Activated T-cell treated with anti-CD3 and anti-CD28 coated beads, Interleukin-2, amount 50 U/mL, for 72 hours (primary cell): ENCODE measurements at places on chromosomes 3 and 15. TPM values are rescaled to one million over a fixed set of nuclear protein-coding genes. Genes with fewer than 3 reads are reported as not detected.

DNA sequence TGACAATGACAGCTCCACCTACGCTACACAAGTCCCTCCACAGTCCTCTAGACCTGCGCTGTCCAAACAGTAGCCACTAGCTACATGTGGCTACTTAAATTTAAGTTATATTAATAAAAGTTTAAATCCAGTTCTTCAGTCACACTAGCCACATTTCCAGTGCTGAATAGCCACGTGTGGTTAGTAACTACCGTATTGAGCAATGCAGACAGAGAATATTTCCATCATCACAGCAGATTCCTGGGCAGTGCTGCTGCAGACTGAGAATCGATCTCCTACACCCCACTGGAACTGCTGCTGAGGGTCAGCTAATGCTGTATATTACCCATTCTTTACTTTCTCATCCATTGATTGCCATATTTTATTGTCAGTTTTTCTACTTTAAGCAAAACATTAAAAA is 40.9 kb downstream of the HDC start:
- H3K4me3 ChIP-seq: no peak overlapping the region
- peaks cover 4% of the 10 kb centered on the region for H3K36me3 ChIP-seq
- H3K4me1 ChIP-seq: peaks cover 7% of the 10 kb centered on the region
- no peaks in the 10 kb centered on the region for H3K27me3 ChIP-seq
- DNase-seq: no peak

GRCh38 chr3:174413062-174413912 is 445.8 kb upstream of the NAALADL2 start:
- H3K4me3 ChIP-seq: no peak overlapping the region
- H3K36me3 ChIP-seq: no peaks in the 10 kb centered on the region
- no peaks in the 10 kb centered on the region for H3K27me3 ChIP-seq
- no peak for DNase-seq
- no peak overlapping the region for H3K27ac ChIP-seq
- no peaks in the 10 kb centered on the region for H3K4me1 ChIP-seq

DNA sequence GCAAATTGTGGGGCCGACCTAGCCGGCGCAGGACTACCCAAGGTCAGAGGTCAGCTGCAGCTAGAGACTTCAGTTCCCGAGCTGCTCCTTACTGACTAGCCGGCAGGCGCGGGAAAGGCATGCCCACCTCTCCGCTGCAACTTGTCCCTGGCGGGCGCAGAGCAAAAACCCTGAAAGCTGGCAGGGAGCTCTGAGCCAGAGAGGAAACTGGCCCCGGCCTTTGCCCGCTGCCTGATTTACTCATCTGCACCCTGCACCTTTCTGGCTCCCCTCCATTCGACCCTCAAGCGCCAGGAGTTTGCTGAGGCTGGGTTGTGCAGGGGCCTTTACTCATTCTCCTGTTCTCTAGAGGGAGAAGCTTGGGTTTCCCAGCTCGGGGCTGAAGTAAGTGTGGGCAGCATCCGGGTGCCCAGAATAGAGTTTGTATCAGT is 1.5 kb downstream of the ZIC4 start:
- H3K27me3 ChIP-seq: peaks cover 88% of the 10 kb centered on the region
- no peak overlapping the region for H3K27ac ChIP-seq
- H3K36me3 ChIP-seq: peaks cover 16% of the 10 kb centered on the region
- DNase-seq: no peak
- no peak overlapping the region for H3K4me3 ChIP-seq

DNA sequence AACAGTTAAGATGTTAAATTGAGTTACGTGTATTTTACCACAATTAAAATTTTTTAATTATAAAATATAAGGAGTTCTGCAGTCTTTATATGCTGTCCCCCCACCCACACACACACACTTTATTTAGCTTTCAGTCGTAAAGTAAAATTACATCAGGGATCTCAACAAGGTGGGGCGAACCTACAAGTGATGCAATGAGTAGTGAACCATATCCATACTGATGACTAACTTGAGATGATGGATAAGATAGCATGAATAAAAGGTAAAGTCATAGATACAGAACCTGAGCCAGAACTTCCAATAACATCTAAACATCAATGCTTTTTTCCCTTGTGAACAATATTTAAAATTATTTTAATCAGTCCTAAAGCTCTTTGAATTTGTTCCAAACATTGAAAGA is 77.2 kb downstream of the VPS13C start:
- H3K4me3 ChIP-seq: no peak overlapping the region
- H3K27ac ChIP-seq: peak overlapping the region; percentile 70
- H3K27me3 ChIP-seq: no peaks in the 10 kb centered on the region
- H3K36me3 ChIP-seq: peaks cover 12% of the 10 kb centered on the region
- no peaks in the 10 kb centered on the region for H3K4me1 ChIP-seq

DNA sequence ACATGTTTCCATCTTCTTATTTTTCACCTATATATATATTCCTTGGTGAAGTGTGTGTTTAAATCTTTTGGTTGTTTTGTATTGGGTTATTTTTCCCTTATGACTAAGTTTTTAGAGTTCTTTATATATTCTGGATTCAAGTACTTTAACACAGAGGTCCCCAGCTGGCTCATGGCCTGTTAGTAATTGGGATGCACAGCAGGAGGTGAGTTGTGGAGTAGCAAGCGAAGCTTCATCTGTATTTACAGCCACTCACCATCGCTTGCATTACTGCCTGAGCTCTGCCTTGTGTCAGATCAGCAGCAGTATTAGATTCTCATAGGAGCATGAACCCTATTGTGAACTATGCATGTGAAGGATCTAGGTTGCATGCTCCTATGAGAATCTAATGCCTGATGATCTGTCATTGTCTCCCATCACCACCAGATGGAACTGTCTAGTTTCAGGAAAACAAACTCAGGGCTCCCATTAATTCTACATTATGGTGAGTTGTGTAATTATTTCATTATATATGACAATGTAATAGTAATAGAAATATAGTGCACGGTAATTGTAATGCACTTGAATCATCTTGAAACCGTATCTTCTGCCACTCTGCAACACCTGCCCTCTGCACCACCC is 151.6 kb downstream of the RSRC1 start:
- H3K27me3 ChIP-seq: no peaks in the 10 kb centered on the region
- H3K27ac ChIP-seq: no peak overlapping the region
- H3K36me3 ChIP-seq: peaks cover 13% of the 10 kb centered on the region
- no peak for DNase-seq
- H3K4me1 ChIP-seq: no peaks in the 10 kb centered on the region
- no peak overlapping the region for H3K4me3 ChIP-seq

The TMEM40 gene
- not detected for total RNA-seq

The IQCF6 gene
- not detected for total RNA-seq

DNA sequence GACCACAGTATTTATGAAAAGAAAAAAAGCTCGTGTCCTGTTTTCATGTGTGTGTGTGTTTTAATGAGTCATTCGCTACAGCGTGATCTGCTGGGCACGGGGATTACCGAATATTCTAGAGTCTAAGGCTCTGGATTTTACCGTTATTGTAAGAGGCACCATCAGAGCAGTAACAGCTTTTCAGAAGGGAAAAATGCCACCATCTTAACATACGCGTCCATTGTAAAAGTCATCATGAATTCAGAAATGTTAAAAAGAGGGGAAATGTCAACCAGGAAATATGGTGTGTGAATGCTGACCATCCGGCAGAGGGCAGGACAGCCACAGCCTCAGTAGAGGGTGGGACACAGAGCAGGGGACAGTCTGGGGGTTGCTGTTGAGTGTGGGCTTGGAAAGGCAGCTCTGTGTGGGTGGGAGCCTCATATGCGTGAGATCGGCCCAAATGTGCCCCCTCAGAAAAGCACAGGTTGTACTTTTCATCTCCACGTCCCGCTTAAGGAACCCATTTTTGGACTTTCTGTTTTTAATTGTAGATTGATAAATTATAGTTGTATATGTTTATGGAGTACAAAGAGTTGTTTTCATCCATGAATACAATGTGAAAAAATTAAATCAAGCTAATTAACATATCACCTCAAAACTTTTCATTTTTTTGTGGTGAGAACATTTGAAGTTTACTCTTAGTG is 69.6 kb downstream of the ASB7 start:
- no peak overlapping the region for H3K4me3 ChIP-seq
- no peak overlapping the region for H3K27ac ChIP-seq
- DNase-seq: no peak
- no peaks in the 10 kb centered on the region for H3K36me3 ChIP-seq
- H3K4me1 ChIP-seq: peaks cover 4% of the 10 kb centered on the region
